ENCODE measurements at places on chromosomes 3 and 15.

DNA sequence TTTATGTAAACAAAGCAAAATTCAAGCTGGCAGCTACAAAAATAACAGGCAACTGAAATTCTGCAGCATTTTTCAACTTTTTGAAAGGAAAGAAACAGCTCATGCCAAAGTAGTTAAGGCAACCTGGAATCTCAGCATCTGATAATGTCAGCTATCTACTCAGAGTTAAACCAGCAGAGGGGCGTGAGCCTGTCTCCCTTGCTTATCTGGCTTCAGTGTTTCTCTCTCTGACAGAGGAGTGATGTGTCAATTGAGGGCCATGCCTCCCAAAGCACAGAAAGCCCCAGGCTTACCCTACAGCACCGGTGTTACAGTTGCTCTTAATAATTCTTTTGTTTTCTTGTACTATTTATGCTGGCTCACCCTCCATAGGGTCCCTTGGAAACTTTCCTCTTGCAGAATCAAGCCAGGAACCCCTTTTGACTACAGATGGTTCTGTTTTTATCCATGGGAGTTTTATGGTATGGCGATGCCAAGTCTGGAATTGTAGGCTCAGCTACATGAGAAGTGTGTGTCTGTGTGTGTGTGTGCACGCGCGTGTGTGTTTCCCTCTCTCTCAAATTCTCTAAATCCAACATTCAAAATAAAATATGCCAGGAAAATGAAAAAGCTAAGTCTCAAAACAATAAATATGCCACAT, 7.3 kb downstream of the TMEM212 start:
- no peak for DNase-seq

DNA sequence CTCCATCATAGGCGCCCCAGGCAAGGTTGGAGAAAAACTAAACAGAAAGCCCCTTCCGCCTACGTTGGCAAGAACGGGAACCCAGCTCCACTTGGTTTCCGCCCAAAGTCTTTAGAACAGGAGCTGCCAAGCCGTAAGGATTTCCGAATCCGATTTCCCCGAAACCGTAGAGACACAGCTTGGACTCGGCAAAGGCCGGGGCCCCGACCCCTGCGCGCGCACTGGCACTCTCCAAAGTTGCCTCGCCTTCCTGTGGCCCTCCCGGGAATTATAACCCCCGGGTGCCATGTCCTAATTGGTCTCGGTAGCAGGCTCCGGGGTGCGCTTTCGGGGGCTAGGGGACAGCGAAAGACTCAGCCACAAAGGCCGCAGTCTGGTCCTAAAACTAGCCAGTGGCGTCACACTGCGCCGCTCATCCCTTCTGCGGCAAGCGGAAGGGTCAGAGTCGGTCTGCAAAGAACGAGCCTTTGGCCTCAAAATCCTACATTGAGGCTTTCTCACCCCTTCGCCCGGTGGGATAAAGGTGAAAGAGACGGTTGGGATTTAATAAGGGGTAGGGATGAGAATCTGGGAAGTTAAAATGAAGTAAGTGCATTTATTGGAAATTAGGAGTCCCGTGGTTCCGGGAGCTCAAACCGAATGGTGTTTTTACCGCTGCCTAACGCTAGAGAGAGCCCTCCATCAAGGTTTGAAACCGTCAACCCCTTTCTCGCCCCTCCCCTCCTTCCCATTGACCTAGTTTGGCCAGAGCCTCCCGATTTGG, 6.8 kb downstream of the BCL6 start:
- peak; percentile 95 for DNase-seq

DNA sequence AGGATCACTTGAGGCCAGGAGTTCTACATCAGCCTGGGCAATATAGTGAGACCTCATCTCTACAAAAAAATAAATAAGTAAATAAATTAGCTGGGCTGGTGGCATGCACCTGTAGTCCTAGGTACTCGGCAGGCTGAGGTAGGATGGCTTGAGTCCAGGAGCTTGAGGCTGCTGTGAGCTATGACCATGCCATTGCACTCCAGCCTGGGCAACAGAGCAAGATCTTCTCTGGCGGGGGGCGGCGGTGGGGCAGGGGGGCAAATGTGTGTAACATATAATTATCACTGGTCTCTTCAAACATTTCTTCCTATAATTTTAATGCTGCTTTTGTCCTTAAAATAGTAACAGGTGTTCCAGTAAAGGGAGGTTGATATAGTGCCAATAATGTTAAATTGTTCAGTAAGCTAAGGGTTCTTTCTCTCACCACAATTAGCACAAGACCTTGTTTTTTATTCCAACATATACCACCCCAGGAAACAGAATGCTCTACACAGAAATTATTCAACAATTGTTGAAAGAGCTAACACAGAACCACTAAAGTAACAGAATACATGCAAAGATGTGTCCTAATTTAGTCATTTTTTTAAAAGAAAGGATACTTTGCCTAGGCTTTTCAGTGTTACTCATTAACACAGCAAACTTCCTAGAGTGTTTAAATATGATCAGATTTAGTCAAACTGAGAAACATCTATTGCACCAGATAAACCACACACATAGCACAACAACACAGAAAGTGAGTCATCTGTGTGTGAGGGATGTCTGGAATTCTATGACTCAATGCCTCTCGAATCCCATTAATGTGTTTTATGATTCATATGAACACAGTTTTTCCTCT, 29.1 kb downstream of the ANKRD28 start:
- DNase-seq, result no peak

- DNase-seq, result peak; percentile 25
These were observed 66.9 kb upstream of the PRR23C start for GRCh38 chr3:139111392-139112229.

DNA sequence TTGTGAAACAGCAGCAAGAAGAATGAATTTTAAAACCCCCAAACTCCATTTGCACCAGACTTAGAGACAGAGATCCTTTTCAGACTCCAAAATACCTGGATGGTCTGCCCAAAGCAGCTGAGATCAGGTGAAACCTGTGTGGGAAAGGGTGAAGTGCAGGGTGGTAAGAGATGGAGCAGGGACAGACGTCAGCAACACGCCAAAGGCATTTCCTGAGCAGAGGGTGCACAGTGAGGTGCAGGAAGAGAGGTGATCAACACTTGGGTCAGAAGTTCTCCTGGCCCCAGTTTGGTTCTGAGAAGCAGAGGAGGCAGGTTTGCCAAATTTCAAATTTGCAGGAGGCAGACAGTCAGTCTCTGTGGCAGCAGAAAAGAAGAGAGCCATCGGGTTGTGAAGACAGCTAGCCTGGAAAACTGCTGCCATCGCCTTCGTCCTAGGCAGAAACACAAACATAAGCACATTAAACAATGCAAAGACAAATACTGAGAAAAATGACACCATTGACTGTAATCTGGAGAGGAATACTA, 9.8 kb downstream of the CCR4 start:
- DNase-seq, result no peak

DNA sequence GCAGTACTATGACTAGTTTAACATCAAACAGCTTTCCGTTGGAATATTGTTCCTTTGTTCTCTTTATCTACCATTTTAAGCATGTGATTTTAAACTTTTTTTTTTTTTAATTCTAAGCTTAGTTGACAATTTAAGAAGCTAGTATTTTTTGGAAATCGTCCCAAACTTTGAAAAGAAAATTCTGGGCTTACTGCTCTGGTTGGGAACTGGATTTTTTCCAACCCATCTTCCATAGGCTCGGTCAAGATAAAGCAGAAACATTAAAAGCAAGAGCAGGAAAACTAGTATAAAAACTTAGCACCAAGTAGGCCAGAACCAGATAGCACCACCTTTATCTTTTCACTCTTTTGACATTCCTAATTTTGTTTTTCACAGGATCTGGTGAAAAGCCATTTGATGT, 49.9 kb downstream of the TSC22D2 start:
- DNase-seq, result no peak

- DNase-seq, result no peak
These were observed 36.5 kb downstream of the QTRT2 start for GRCh38 chr3:114093016-114093380.

DNA sequence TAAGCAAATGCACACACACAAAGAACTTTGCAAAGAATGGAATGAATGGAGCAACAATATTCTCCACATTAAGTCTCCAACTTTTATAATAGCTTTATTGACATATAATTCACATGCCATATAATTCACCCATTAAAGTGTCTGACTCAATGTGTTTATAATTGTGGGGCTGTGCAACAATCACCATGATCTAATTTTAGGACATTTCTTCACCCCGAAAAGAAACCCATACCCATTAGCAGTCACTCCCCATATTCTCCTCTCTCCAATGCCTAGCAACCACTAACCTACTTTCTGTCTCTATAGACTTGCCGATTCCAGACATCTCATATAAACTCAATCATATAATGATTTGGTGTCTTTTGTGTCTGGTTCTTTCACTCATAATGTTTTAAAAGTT, 22.6 kb downstream of the VGLL4 start:
- no peak for DNase-seq

DNA sequence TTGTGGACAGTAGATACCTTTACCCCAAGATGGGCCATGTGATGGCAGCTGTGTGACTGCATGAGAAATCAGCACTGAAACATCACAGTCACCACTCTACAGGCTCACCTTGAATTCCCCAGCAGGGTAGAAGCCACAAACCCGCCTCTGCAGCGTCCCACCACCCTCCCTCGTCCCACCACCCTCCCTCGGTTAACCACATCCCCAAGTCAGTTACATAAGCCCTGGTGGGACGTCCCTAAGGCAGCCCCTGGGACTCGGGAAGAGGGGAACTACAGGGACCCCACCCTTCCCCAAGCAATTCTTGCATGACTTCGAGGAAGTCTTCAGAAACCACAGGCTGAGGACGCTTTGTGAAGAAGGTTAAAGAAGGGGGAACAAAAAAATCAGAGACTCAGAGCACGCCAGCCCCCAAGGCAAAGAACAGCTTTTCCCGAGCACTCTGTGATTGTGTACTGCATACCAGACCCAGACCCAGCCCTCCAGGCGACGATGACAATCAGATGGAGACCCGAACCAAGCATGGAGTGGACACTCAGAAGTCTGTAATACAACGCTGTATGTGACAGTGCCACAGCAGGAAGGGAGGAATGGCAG, 60.5 kb downstream of the SH3BP5 start:
- no peak for DNase-seq

GRCh38 chr15:62641825-62642224, 400.7 kb upstream of the TPM1 start:
- no peak for DNase-seq

GRCh38 chr3:194941956-194942511, 256.4 kb downstream of the FAM43A start:
- DNase-seq, result no peak

Measured in NCI-H345 (cell line).